Osteoblast (primary cell): ENCODE measurements at places on chromosomes 11 and 22. TPM values are rescaled to one million over a fixed set of nuclear protein-coding genes. Genes with fewer than 3 reads are reported as not detected.

GP1BB gene
- total RNA-seq = 0.88 and 1.8 TPM in 2 replicates

KIRREL3 gene
- 3.6 and 4.4 TPM in 2 replicates for total RNA-seq

KDELR3 gene
- total RNA-seq = 142 and 161 TPM in 2 replicates

VPREB3 gene
- total RNA-seq = not detected in 2 replicates

UBQLN3 gene
- total RNA-seq = under 0.01 TPM in 1 of 2 replicates, not detected in the other

MUC5AC gene
- total RNA-seq = not detected in 2 replicates

SLC1A2 gene
- 0.72 and 1.5 TPM in 2 replicates for total RNA-seq

HYLS1 gene
- total RNA-seq = 5.8 and 6.8 TPM in 2 replicates

MIOX gene
- total RNA-seq = under 0.01 TPM in 1 of 2 replicates, not detected in the other

DRD4 gene
- under 0.01 TPM in 1 of 2 replicates, not detected in the other for total RNA-seq

GRM5 gene
- not detected in 2 replicates for total RNA-seq

CASP4 gene
- 138 and 152 TPM in 2 replicates for total RNA-seq

VWCE gene
- 4.7 and 6.2 TPM in 2 replicates for total RNA-seq

GGTLC2 gene
- total RNA-seq = not detected in 2 replicates

CRYBA4 gene
- not detected in 2 replicates for total RNA-seq

OR8K3 gene
- total RNA-seq = not detected in 2 replicates

GLYATL2 gene
- total RNA-seq = 1.1 and 1.8 TPM in 2 replicates

HEPHL1 gene
- total RNA-seq = not detected in 2 replicates

PATE4 gene
- not detected in 2 replicates for total RNA-seq

MRGPRX3 gene
- total RNA-seq = not detected in 2 replicates

CENPM gene
- total RNA-seq = 1.2 and 1.8 TPM in 2 replicates

TSPAN18 gene
- total RNA-seq = 3.2 and 5.8 TPM in 2 replicates

OAF gene
- total RNA-seq = 7.2 and 10.3 TPM in 2 replicates

MAJIN gene
- not detected in 2 replicates for total RNA-seq

CWF19L2 gene
- total RNA-seq = 10.9 and 13.3 TPM in 2 replicates

GNG3 gene
- total RNA-seq = not detected in 2 replicates

PHRF1 gene
- 23.9 and 27.5 TPM in 2 replicates for total RNA-seq

ABCG4 gene
- under 0.01 TPM in 1 of 2 replicates, not detected in the other for total RNA-seq

MIAT gene
- total RNA-seq = 1.8 TPM in 2 replicates
